Panc1 (cell line): ENCODE measurements at places on chromosomes 6 and 20.

DNA sequence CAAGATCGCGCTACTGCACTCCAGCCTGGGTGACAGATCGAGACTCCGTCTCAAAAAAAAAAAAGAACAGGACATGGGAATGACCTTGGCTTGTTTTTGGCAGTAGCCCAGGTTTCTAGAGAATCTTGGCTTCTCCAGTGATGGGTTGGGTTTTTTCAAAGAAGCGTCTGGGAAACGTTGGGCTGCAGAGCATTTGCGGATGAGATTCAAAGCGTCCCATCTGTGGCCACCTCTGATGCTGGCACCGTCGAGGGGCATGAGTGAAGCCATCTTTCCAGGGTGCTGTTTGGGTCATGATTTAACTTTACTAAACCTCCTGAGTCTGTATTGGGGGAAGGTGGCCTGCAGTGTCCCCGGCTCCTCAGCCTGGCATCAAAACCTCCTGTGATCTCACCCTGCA, 43.2 kb upstream of the SRF start:
- no peak overlapping the region for H3K27ac ChIP-seq
- H3K4me1 ChIP-seq, result peaks cover 39% of the 10 kb centered on the region
- no peaks in the 10 kb centered on the region for H3K27me3 ChIP-seq
- no peak overlapping the region for H3K4me3 ChIP-seq

GRCh38 chr20:53816872-53817398, 223.3 kb upstream of the ZNF217 start:
- H3K4me1 ChIP-seq, result no peaks in the 10 kb centered on the region
- H3K27ac ChIP-seq, result peak overlapping the region; percentile 87; the same call in 1 of the 2 replicates

DNA sequence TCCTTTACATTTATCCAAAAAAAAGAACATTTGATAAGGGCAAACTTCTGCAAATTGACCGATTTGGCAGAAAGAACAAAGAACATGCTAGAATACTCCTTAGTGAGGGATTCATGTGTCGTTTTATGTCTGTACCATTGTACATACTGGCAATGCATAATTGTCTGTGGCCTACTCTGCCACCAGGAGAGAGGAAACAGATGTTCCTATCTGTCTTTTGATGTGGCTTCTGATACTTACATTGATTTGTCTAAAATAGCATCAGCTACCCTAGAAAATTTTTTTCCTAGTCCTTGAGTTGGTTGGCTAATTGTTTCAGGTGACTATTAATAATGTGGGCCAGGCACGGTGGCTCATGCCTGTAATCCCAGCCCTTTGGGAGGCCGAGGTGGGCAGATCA, 654.1 kb downstream of the KIF16B start:
- no peak for DNase-seq
- no peaks in the 10 kb centered on the region for H3K27me3 ChIP-seq
- no peak overlapping the region for H3K27ac ChIP-seq
- no peak overlapping the region for H3K4me3 ChIP-seq

DNA sequence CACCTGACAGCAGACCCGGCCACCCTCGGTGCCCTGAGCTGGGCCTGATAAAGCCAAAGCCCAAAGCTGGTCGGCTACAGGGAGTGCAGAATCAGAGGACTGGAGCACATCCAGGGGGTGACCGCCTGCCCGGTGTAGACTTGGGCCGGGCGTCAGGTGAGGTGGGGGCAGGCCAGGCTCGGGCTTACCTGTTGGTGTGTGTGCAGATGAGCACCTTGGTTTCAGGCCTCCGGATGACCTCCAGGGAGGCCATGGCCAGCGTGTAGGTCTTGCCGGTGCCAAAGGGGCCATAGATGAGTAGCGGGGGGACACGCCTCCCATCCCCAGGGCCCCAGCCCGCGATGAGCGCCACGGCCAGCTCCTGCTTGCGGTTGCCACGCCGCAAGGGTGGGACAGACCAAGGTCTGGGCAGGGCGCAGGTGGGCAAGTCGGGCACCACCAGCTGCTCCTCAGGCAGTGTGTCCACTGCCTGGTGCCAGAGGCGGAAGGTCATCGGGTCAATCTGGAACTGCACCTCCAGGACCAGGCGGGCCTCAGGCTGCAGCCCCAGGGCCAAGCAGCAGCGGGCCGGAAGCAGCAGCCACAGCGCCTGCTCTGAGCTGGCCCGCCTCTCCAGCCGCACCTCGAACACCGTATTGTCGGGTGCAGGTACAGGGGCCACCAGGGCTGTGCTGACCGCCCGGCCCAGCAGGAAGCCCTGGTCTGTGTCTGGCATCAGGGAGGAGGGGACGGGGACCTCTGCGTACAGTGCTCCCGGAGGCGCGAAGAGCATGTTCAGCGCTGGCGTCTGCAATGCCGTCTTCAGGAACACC, 5.7 kb downstream of the HELZ2 start:
- H3K36me3 ChIP-seq, result no peaks in the 10 kb centered on the region; the same call in 1 of the 2 replicates
- no peak for DNase-seq
- no peak overlapping the region for H3K4me3 ChIP-seq
- no peaks in the 10 kb centered on the region for H3K27me3 ChIP-seq
- peaks cover 4% of the 10 kb centered on the region; the same call in 1 of the 2 replicates for H3K4me1 ChIP-seq

GRCh38 chr6:107506145-107506544, 16.2 kb downstream of the SOBP start:
- H3K36me3 ChIP-seq, result no peaks in the 10 kb centered on the region
- H3K27ac ChIP-seq, result no peak overlapping the region
- H3K4me3 ChIP-seq, result no peak overlapping the region
- H3K27me3 ChIP-seq, result no peaks in the 10 kb centered on the region
- DNase-seq, result no peak

GRCh38 chr6:167762259-167762962, 64.3 kb upstream of the AFDN start:
- no peaks in the 10 kb centered on the region for H3K36me3 ChIP-seq
- no peak for DNase-seq
- H3K27me3 ChIP-seq, result no peaks in the 10 kb centered on the region
- no peak overlapping the region for H3K4me3 ChIP-seq
- 0 out of 2 replicates have a peak, but pooled peaks cover 5% of the 10 kb centered on the region for H3K4me1 ChIP-seq

- H3K36me3 ChIP-seq, result peaks cover 3% of the 10 kb centered on the region; the same call in 1 of the 2 replicates
- peaks cover 12% of the 10 kb centered on the region for H3K4me1 ChIP-seq
- H3K27ac ChIP-seq, result no peak overlapping the region
- no peak overlapping the region for H3K4me3 ChIP-seq
- no peaks in the 10 kb centered on the region for H3K27me3 ChIP-seq
- DNase-seq, result no peak
Measured at GRCh38 chr20:45893831-45894230, 2.7 kb downstream of the CTSA start.

DNA sequence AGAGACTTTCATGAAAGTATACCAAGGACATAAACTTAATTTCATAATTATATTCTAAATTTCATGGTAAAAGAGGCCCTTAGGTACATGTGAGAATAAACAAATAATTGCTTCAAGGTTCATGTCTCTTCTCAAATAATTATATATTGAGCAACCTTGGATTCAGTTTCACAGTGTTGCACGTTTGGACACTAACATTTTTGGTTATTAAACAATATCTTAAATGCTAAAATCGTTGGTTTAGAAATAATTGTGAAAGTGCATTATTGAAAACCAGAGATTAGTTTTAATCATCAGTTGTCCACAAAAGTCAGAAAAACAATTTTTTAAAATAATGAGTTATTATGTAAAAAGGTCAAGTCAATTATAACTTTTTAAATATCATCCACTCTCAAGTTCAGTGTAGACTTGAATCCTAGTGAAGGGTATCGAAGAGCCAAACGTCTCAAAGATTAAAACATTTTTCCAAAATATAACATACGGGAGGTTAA, 227.1 kb upstream of the DEFB112 start:
- no peak for DNase-seq
- no peaks in the 10 kb centered on the region for H3K27me3 ChIP-seq
- no peaks in the 10 kb centered on the region for H3K36me3 ChIP-seq
- H3K27ac ChIP-seq, result no peak overlapping the region
- no peak overlapping the region for H3K4me3 ChIP-seq
- no peaks in the 10 kb centered on the region for H3K4me1 ChIP-seq
